ENCODE measurements at places on chromosomes 1 and 21.
A peak's percentile ranks its signal among the peaks of the same experiment; 100 is the strongest.

DNA sequence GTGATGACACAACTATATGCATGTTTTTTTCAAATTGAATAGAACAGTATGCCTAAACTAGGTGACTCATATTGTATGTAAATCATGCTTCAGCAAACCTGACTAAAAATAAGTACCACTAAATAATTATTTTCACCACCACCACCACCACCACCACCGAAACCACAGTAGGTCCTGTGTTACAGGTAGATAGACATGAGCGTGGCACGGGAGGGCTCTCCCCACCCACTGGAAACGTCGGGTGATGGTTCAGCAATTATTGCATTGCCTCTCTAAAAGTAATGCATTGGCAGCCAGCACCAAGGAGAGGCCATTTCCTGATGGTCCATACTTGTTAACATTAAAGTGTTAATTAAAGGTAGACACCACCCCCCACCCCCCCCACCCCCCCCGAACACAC, 297.0 kb upstream of the NCAM2 start:
- DNase-seq, result no peak

DNA sequence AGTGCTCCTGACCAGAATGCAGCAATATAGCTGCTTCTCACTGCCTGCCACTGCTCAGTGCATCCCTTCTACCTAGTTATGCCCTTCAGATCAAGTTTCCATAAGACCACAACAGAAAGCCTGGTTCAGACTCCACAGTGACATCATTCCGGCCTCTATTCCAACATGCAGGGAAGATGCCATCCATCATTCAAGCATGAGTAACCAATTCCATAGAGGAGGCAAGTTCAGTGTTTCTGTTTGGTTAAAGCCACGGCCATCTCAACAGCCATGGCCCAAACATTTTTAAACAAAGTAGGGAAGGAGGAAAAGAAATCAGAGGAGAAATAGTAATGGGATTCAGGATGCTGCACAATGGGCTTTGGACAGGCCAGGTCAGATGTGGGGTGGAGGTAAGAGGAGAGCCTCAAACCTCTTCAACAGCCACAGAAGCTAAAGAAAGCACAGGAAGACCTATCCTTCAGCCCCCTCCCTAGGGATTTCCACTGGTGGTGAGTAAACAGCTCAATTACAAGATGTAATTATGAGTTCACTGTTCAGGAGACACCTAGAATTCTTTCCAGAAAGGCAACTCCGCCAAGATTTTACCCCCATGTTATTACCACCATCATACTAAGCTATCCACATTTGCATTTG, 484.9 kb downstream of the SETD4 start:
- DNase-seq, result no peak

DNA sequence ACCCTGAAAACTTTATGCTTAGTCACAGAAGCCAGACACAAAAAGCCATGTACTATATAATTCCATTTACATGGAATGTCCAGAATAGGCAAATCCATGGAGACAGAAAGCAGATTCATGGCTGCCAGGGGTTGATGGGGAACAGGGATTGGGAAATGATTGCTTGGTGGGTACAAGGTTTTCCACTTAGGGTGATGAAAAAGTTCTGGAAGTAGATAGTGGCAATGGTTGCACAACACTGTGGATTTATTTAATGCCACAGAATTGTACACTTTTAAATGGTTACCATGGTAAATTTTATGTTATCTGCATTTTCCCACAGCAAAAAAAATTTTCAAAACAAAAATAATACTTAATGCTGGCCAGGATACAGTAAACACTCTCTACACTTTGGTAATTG, 40.6 kb downstream of the ENAH start:
- no peak for DNase-seq

DNA sequence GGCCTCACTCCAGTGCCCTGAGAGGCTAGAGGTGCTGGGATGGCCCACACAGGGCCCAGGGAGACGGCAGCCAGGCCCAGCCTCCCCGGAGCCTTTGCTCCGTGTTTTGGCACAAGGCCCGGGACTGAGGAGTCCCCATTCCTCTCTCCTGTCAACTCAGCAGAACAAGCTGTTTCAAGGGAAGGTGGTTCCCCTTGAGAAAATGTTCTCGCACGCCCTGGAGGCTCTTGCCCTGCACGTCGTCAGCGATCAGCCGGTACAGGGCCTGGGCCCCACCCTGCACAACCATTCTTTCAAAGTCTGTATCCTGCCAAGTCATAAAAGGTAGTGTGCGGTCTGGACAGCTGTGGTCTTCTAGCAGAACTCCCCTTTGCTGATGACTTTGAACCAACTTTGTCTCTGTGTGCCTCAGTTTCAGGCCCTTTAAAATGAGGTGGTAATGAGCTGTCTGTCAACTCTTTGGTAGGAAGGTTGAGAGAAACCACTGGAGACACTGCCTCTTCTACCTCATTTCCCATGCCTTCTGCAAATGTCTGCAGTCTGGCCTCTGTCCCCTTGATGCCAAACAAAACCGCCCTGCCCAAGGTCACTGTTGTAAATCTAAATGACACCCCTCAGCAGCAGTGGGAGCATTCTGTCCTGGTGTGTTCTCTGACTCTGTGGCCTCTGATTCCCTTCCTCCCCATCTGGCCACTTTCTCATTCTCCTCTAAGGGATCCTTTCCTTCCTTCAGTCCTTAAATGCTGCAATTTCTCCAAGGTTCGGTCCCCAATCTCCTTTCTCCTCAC, 138.6 kb upstream of the JUN start:
- DNase-seq, result peak; percentile 60

DNA sequence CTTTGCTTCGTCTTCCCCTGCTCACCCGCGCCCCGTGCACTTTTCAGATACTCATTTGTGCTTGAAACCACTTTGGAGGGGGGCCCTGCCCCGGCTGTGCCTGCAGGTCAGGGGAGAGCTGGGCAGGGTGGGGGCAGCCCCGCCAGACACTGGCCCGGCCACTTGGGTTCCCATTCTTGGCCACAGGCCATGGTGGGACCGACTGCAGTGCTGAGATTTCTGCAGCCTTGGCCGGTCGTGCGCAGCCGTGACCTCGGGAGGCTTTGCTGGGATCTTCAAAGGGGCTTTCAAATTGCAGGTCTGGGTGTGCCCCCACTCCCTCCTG, 54.5 kb upstream of the TTC34 start:
- no peak for DNase-seq

GRCh38 chr1:39969531-39970270, 14.8 kb downstream of the MFSD2A start:
- no peak for DNase-seq

- DNase-seq, result no peak
Measured at GRCh38 chr1:119767486-119767885, 1.2 kb downstream of the HMGCS2 start.

DNA sequence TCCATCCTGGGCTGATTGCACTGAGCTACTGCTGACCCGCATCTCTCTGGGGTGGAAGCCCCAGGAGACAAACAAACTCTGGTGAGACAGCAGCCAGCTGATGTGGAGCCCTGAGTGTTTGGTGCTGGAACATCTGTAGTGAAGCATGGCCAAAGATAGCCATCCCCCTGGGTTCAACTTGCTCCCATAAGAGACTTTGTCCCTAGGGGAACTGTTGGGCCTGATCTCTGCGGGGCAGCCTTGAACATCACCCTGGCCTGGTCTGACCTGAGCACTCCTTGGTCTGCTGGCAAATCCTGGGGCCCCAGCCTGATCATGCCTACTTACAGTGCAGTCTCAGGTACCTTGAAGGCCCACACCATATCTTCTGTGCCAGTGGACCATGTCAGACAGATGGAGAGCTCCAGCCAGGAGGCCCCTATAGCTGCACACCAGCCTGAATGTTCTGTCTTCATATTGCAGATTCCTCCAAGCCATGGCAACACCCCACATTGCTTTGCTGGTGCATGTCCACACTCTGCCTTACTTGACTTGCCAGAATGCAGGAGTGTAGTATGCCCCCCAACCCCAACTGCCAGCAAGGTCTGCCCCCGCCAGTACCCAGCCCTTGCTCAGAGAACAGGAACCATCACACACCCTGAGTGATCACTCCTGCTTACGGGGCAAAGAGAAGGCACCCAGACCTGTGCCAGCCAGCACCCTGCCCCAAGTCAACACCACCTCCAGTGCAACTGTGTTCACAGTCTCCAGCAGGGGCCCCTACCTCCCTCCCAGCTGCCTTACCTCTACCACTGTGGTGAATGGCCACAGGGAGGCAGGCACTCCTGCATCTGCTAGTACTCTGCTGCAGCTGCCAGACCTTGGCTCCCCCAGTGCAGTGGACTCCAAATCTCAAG, 690.5 kb upstream of the NR5A2 start:
- DNase-seq, result no peak

DNA sequence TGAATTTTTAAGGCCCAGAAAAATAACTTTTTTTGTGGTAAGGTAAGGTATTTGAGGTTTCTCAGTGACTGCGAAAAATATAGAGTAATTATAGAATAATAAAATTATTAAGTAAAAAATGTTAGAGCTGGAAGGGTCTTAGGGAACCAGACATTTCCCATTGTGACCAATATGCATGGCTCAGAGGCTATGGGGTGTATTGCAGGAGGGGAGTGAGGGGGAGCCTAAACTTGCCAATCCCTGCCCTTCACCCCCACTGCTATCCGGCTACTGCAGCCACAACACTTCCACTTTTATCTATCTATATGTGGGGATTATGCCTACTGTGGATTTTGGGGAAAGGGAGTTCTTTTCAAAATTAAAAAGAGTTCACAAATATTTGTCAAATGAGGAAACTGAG, 7.6 kb upstream of the GADD45A start:
- no peak for DNase-seq

Measured in stimulated activated CD8-positive, alpha-beta memory T cell treated with anti-CD3 and anti-CD28 coated beads, Interleukin-15, amount 100 ng/mL, for 48 hours (primary cell).